CD4-positive, alpha-beta T cell treated with Interleukin-12 subunit alpha and Interleukin-12 subunit beta, for 1 hour (primary cell): ENCODE measurements at places on chromosomes 5 and 9.

- no peak for DNase-seq
Measured at GRCh38 chr5:141521244-141521781, 32.4 kb downstream of the PCDHGC5 start.

GRCh38 chr9:109286981-109287380, 33.9 kb downstream of the EPB41L4B start:
- no peak for DNase-seq

GRCh38 chr9:120877276-120878034, 467 bp upstream of the PHF19 start:
- peak; percentile 68 for DNase-seq

DNA sequence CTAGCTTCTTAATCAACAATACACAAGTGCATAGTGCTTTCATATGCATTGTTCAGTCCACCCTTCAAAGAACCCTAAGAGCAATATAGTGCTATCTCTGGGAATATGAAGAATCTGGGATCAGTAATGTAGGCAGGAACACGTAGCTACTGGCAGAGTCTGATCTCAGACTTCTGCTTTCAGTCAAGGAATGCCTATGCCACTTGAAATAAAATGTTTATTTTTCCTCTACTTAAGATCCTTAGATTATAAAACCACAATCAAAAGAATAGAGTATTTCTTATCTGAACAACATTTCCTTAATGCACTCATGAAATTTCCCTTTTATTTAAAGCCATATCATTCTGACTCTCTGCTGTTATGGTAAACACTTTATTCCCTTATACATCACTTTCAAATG, 1407.8 kb upstream of the C9orf72 start:
- no peak for DNase-seq

DNA sequence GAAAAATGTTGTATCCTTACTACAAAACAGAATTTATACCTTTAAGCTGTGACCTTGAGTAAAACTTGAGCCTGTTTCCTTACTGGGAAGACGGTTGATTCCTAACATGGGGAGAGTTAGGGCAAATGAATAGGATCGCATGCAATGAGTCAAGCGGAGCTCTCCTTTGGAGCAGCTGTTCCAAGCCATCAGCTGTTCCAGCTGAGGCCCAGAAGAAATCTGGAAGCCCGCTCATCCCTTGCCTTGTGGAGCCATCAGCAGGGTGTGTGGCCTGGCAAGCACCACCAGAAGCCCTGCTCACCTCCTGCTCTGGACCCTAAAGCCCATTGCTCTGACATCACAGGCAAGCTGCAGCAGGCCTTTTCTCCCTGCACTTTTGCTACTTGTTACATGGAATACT, 8.0 kb downstream of the KIAA1191 start:
- DNase-seq = no peak

- no peak for DNase-seq
Measured at GRCh38 chr5:125325488-125326149, 579.2 kb upstream of the ZNF608 start.
